Uterus (tissue), 4 donors: ENCODE measurements at places on chromosomes 6 and 20. TPM values are rescaled to one million over a fixed set of nuclear protein-coding genes. Genes with fewer than 3 reads are reported as not detected.

Gene TRIM10
- not detected for total RNA-seq

Gene LAMA5
- total RNA-seq: 375 TPM

Gene PHIP
- total RNA-seq: 40.6 TPM

Gene ZNF165
- total RNA-seq: 1.1 TPM

DNA sequence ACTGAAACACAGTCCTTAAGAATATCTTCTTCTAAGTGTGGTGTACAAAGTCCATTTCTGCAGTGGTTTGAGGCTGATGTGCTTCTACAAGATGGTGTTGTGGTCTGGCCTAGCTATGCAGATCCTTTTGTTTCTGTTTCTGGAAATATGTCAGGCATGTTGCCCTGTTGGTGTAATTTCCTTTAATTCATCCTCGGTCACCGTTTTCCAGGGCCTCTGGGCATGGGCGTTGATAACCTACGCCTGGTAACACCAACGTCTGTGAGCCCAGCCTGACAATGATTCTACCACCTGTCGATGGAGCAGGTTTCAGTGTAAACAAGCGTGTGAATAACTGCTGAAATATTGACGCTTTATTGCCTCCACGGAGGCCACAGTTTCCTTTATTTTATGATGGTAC lies 33.3 kb upstream of the AFDN start:
- no peak overlapping the region for H3K4me3 ChIP-seq
- DNase-seq: no peak
- no peaks in the 10 kb centered on the region for H3K36me3 ChIP-seq
- no peak overlapping the region for H3K27ac ChIP-seq
- H3K27me3 ChIP-seq: no peaks in the 10 kb centered on the region
- H3K4me1 ChIP-seq: no peaks in the 10 kb centered on the region

DNA sequence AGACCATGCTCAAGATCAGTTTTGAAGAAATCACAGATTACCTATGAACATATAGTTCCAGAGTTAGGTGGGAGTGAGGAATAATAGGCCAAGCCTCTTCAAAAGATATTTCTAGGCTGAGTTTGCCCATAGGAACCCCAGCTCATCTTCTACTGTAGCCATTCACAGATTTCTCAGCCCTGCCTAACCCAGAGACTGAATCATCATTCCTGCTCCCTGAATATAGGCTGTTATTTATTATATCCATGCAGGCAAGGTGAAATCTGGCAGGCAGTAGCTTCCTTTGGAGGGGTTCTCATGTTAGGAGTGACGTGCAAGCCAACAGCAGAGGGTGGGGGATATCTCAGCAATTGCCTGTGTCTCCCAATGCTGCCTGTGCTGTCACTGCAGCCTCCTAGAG lies 25.6 kb upstream of the ADGRF4 start:
- no peaks in the 10 kb centered on the region for H3K4me1 ChIP-seq
- no peak for DNase-seq

GRCh38 chr20:2023151-2023550 lies 29.3 kb upstream of the PDYN start:
- no peak overlapping the region for H3K4me3 ChIP-seq
- no peak overlapping the region for H3K27ac ChIP-seq
- H3K27me3 ChIP-seq: no peaks in the 10 kb centered on the region
- H3K4me1 ChIP-seq: no peaks in the 10 kb centered on the region

DNA sequence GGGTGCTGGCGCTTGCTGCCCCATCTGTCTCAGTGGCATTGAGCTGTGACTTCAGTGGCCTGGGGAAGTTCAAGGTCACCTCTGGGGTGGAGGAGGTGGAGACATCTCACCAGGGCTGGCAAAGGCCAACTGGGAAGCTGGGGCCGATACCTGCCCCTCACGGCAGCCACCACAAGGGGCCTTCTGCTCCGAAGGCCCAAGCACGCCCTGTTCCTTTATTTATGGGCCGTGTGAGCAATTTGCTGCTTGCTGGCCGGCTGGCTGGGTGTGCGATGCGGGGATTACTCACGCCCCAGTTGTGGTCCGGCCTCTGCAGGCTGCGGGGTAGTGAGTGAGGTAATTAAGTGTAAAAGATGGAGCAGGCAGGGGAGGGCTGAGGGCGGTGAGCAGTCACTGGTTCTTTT lies 13.2 kb upstream of the SCRT2 start:
- DNase-seq: no peak
- no peaks in the 10 kb centered on the region for H3K27me3 ChIP-seq
- no peak overlapping the region for H3K27ac ChIP-seq
- no peaks in the 10 kb centered on the region for H3K4me1 ChIP-seq
- no peaks in the 10 kb centered on the region for H3K36me3 ChIP-seq

GRCh38 chr6:159608961-159609651 lies 83.9 kb downstream of the SOD2 start:
- H3K27ac ChIP-seq: no peak overlapping the region
- DNase-seq: no peak
- no peak overlapping the region for H3K4me3 ChIP-seq
- no peaks in the 10 kb centered on the region for H3K27me3 ChIP-seq
- no peaks in the 10 kb centered on the region for H3K4me1 ChIP-seq
- H3K36me3 ChIP-seq: no peaks in the 10 kb centered on the region

- no peak for DNase-seq
- H3K36me3 ChIP-seq: no peaks in the 10 kb centered on the region
- no peaks in the 10 kb centered on the region for H3K4me1 ChIP-seq
- no peak overlapping the region for H3K4me3 ChIP-seq
- H3K27ac ChIP-seq: no peak overlapping the region
Measured at GRCh38 chr6:89501222-89501621, 68.3 kb downstream of the ANKRD6 start.

- H3K36me3 ChIP-seq: no peaks in the 10 kb centered on the region
- no peak overlapping the region for H3K4me3 ChIP-seq
- H3K4me1 ChIP-seq: peaks cover 5% of the 10 kb centered on the region
Measured at GRCh38 chr6:111730864-111731263, 125.2 kb upstream of the TRAF3IP2 start.
